ENCODE measurements at places on chromosomes 6 and 20.

DNA sequence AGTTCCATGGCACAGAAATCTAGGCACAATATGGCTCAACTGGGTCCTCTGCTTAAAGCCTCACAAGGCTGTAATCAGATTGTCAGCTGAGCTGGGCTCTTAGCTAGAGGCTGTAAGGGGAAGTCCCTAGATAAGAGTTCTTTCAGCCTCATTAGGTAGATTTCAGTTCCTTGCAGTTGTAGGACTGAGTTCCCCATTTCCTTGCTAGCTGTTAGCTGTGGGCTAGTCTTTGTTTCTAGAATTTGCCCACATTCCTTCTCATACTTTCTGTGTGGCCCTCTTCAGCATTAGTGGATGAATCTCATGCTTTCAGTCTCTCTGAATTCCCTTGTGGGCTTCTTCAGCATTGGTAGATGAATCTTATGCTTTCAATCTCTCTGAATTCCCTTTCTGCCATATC is 71.0 kb upstream of the MRAP2 start:
- no peak for DNase-seq

DNA sequence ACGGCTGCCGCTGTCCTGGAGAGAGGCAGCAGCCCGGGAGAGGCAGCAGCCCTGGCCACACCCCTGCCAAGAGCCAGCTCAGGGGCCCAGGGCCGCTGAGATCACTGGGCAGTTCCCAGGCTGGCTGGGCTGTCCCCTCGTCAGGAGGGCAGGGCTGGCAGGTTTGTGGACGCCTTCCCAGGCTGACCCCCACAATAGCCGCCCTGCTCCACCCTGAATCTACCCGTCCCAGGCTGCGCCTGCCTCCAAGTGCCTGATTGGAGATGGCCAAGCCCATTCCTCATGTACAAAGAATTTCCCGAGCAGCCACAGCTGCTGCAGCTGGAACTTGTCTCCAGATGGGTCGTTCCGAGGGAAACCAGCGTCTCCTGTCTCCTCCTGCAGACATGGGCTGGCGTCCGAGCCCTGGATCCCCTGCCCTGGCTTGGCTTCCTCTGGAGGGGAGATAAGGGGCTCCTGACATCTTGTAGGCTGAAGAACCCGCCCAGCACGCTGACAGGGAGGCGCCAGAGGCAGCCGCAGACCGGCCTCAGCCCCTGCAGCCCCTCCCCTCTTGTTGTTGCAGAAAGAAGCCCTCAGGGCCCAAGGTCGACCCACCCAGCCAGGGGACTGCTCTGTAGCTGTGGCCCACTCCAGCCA is 9.4 kb upstream of the GATA5 start:
- DNase-seq: no peak

GRCh38 chr6:152089992-152090391 is 282.5 kb downstream of the ESR1 start:
- no peak for DNase-seq

DNA sequence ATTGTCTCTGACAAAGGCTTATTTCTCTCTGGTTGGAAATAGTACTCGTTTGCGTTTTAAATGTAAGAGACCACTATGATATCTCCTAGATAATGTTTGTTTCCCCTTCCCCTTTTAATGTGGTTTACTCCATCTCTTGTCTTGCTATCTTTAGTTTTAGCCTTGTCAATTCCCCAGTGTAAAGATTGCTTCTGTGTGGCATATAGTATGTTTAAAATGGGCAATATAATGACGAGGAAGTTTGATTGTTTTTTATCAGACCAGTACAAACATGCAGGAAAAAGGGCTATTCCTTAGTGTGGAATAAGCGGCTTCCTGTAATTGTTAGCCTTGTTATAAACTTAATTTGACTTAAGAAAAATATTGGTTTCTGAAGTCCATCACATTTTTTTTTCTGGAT is 3.1 kb downstream of the QKI start:
- no peak for DNase-seq

DNA sequence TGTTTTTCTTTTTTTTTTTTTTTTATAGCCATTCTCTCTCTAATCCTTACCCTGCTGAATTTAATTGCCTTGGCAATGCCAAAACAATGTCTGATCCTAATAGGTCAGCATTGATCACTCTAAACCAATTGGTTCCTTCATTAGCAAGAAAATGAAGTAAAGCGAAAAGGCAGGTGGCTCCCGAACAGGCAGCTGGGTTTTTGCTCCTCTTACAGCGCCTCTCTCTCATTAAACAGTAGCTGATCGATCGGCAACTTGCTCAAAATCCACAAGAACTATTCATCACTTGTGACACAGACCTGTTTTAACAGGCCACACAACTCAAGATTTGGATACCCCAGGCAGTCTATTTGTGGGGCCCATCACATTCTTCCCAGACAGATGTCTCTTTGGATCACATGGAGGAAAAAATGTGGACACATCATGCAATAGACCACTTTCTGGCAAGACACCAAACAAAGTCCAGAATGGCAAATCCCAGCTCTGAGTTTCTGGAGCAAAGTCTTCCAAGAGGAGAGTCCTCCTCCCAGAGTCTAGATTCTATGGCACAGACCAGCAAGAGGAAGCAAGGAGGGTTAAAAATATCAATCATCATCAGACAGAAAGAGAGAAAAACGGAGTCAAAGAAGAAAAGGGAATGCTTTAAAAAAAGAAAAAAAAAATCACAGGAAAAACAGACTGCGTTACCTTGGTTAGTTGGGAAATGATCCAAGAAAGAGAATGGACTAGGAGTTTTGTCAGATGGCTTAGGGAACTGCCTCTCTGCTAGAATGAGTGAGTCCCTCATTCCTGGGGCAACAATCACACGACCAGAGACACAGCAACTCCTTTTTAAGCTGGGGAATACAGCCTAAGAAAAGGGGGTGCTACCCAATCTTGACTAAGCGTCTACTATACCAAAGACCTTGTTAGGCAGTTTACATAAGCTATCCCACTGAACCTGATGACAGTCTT is 247.8 kb downstream of the BTBD9 start:
- DNase-seq: no peak

GRCh38 chr6:157613011-157613522 is 210.0 kb upstream of the SNX9 start:
- no peak for DNase-seq

DNA sequence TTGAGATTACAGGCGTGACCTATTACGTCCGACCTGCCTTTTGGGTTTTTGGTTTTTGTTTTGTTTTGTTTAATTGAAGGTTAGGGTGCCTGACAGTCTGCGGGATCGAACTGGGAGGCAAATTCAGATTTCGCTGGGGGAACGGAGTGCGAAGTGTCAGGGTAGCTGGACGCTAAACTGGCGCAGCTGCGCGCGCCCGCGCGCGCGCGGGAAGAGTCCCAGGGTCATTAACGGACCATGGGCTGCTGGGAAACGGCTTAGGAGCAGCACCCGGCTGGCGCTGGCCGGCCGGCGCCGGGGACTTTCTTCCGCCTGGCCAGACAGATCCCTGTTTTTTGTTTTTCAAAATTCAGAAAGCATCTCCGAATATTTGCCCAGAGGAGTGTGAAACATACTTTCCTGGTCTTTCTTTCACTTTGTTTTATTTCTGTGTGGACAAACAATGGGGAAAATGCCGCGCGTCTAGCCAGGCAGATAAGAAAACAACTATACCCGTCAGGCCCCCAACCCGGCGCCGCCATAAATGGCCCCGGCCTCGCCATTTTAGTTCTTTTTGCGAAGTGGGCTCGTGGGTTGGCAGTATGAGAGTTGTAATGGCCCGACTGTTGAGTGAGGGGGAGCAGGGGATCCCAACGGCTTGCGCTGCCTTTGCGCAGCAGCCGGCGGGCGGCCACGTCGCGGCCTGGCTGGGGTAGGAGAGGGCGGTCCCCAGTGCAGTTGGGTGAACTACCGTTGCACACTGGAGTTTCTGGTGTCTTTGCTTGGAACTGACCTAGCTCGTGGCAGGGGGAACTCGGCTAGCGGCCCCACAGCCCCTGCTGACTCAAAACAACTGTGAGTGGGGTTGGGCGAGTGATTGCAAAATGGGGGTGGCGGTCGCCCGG is 7.1 kb downstream of the HSPA1B start:
- DNase-seq: peak; percentile 76

GRCh38 chr6:98463038-98464000 is 371.1 kb upstream of the POU3F2 start:
- no peak for DNase-seq
